ENCODE measurements at places on chromosomes 7 and 10.

DNA sequence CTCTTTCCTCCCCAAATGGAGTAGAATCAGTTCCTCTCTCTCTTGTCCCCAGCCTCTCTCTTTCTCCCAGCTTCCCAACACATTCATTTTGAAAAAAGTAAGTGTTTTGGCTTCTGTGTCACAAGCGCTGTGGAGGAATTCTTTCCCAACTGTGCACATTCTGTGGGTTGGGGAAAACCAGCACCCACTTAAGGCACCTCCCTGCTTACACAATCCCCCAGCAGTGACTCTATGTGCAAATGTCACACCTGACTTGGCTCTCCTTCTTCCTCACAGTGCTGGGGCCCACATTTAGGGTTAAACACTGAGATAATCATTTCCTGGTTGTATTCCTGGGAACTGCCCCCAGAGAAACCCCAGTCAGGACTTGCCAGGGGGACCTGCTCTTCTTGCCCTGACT lies 358.1 kb upstream of the ZNF32 start:
- DNase-seq, result no peak

GRCh38 chr7:135151533-135151932 lies 3.7 kb downstream of the TMEM140 start:
- no peak for DNase-seq

DNA sequence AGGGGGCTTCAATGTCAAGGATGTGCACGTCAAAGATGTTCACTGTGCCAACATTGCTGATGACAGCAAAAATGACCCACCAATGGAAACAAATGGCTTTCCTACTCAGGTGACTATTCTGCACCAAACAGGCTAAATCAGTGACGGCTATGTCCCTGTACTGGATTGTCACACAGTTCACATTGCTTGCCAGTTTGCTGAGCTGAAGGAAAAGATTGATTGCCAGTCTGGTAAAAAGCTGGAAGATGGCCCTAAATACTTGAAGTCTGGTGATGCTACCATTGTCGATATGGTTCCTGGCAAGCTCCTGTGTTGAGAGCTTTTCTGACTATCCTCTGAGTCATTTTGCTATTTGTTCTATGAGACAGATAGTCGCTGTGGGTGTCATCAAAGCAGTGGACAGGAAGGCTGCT lies 202.2 kb upstream of the ETV1 start:
- no peak for DNase-seq

DNA sequence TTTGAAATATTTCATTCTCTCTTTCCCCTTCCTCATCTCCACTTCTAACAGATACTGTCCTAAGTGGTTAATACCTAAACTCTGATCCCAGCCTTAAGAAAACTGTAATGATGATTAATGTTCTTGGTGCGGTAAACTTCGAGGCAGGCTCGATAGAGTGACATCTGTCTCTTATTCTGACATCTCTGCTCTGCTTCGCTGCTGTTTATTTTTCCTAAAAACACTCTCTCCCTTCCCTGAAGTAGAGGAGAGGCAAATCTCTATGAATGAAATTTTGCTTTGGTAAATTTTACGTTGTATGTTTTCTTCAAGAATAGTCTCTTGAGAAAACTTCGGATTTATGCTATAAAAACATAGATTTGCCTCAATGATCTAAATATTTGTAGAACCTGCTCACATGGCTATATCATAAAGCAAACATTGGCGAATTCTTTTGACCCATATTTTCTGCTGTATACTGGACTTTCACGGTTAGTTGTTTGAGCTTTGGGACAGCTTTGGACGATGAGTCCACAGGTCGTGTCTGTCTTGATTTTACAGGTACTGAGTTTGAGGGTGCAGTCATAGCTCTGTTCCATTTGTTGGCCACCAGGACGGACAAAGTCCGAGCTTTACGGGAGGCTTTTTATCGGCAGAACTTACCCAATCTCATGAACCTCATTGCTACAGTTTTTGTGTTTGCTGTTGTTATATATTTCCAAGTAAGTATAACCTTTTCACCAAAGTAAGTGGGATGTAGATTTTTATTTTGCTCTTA lies 27.1 kb downstream of the SEC61A2 start:
- no peak for DNase-seq

DNA sequence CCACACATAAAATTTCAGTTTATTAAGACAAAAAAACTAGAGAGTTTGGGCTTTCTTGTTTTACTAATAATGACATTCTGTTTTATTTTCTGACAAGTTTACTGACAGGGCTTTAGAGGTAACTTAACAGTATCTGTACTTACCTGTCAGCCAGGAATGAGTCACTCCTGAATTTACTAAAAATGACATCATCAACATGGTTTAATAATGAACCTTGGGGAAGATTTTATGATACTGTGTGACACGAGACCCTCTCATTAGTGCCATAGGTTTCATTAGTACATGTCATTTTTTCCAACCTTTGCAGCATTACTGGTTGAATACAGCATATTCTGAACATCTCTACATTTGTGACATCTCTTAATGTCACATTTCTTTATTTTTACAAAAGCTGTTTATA lies 131.1 kb downstream of the KCND2 start:
- no peak for DNase-seq

DNA sequence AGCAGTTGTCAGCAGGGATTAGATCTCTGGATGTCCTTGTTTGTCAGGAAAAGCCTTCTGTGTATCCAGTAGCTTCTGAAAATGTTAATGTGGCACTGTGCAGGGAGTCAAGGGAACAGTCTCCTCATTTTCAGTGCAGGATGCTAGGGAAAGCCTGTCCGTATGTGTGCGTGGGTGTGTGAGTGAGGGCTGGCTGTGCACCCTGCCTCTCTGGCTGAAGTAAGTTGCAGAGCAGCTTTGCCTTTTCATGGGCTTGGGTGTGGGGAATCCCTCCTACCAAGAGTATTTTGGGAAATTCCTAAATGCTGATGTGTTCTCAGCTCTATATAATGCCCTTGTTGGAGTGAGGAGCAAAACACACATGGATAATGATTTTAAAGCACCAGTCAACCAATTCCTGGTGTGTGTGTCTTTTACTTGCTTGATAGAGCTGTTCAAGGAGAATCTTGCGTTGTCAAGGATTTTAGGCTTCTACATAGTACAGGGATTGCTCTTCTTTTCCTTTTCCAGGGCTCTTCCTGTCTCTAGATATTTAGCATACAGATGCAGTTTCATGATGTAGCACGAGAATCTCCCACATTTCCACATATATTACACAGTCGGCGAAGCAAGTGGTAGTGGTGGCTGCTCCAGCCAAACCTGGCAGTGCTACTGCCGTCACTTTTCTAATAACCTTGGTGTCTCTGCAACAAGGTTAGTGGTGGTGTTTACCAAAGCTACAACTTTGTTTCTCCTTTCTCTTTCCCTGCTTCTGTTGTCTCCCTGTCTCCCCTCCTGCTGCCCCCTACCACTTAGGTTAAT lies 92.8 kb downstream of the MCU start:
- no peak for DNase-seq

DNA sequence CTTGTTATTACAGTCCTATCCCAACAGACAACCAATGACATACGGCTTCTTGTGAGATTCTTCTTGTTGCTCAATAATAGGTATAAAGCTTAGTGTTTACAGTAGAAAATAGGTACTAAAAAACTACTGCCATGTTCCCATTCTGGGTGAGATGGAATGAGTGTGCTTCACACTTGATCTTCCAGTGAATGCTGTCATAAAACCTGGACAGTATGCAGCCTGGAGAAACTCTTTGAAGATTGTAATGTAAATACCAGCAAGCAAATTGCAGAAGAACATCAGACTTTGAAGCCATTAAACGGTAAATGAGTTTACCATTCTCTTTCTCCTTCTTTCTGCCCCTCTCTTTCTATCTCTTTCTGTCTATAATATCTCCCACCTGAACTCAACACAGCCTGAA lies 663.7 kb upstream of the COBL start:
- no peak for DNase-seq

DNA sequence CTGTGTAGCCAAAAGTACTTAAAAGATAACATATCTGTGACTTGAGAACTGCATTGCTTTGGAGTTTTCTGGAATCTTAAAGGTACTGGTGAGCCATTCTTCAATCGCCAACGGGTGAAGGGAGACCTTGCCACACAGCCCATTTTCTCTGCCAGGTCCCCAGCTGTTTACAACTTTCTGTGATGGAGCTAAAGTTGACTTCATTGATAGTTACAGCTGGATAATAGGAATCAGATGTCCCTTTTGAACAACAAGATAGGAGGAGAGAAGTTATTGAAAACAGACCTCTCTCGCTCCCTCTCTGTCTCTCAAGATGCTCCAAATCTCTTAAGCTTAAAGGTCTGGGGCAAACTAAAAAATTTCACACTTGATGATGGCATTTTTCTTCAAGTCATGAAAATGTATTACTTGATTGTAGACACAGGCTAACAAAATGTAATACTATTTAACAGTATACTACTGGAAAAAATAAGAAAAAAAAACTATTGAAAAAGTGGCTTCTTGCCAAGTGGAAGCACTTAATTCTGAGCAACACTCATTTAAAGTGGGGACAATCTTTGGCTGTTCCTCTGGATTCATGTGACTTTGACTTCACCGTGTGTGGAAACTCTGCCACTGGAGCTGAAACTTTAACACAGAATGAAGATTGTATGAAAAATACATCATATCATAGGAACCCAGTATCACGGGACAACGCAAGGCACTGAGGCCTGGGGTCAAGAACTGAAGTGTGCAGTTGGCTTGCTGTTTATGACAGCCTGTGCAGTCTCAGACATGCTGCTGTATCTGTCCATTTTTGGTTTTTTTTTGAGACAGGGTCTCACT lies 78.4 kb upstream of the AFAP1L2 start:
- no peak for DNase-seq

DNA sequence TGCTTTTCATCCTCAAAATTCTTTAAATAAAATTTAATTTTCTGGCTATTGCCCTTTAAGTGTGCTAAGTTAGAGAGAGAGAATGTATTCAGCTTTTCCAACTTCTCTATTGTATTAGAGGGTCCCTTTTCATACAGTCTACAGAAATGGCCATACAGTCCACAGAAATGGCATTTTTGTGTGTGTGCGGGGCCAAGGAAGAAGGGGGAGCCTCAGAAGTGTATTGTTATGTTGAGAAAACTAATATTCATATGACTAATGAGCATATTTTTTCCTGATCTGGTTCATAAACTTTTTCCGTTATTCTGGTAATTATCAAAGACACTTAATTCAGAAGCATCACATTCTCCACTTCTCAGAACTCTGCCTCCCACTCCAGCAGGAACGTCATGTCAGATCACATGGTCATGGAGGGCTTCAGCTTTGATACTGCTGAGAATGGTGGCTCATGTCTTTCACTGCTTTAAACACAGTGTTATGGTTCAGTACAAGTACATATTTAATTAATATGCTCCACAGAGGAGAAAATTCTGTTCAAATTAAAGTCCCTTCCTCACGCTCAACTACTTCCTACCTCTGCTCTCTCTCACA lies 37.1 kb downstream of the ELMO1 start:
- no peak for DNase-seq

- DNase-seq, result no peak
Measured at GRCh38 chr7:106073701-106074100, 38.4 kb downstream of the SYPL1 start.

GRCh38 chr10:122213766-122214165 lies 57.3 kb upstream of the BTBD16 start:
- DNase-seq, result no peak

- DNase-seq, result no peak
Measured at GRCh38 chr10:22429981-22430421, 84.7 kb downstream of the SPAG6 start.

Data from NCI-H187 (cell line).